ENCODE measurements at places on chromosomes 6 and 20.

DNA sequence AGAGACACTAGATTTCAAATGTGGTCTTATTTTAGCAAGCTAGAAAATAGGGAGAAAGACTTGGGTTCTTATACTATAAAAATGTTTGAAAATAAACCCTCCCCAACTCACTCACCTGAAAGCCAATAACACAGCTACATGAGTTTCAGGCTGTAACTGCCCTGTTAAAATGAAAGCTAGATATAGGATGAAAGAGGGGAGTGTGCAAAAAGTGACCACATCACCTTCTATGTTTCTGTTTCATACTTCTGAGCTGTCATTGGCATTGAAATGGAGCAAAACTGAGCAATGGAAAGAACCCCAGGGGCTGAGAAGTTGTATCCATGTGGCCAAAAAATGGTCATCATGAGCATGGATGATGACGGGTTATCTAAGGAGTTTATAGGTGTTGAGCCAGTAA, 148.1 kb upstream of the TENT5A start:
- no peak for DNase-seq

DNA sequence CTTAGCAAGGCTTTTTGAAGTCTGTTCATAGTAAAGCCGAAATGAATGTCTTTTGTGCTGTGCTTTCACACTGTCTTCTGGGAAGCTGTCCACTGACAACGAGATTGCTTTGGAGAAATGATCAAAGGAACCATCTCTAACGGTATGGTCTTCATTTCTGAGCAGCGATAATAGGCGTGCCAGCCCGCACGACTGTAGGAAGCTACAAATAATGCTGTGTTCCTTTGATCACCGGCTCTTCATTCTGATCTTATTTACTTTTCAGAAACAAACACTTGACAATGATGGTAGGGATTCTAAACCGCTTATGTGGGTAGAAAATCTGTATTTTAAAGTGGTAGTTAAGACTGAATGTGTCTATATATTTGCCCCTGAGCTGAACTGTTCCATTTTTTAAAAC, 306.6 kb upstream of the EXOC2 start:
- DNase-seq, result no peak

GRCh38 chr20:18090044-18090443, 32.3 kb upstream of the OVOL2 start:
- DNase-seq, result no peak

GRCh38 chr6:6889601-6890000, 218.2 kb upstream of the RREB1 start:
- DNase-seq, result no peak

- DNase-seq, result no peak
Measured at GRCh38 chr6:134351615-134352474, 33.9 kb upstream of the SGK1 start.

GRCh38 chr6:11208854-11209253, 23.6 kb downstream of the NEDD9 start:
- DNase-seq, result no peak

DNA sequence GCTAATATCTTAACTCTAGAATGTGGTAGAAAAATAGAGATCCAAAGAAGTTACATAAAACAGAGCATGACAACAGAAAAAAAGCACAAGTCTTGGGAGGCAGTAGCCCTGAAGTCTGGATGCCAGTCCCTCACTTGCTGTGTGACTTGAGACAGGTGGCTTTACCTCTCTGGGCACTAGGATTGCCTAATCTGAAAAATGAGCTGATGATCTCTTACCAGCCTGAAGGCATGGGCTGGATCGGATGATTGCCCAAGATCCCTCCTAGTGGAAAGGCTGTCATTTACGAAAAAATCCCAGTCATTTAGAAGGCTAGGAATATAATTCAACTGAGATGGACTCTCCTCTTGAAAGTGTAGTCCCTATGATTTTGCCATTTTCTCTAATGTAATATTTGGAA, 10.9 kb upstream of the GCM1 start:
- no peak for DNase-seq

GRCh38 chr6:161292145-161292544, 18.3 kb upstream of the AGPAT4 start:
- no peak for DNase-seq

- no peak for DNase-seq
Measured at GRCh38 chr6:95364016-95364604, 213.2 kb upstream of the MANEA start.

GRCh38 chr20:11918981-11919380, 1.3 kb downstream of the BTBD3 start:
- DNase-seq, result no peak

- no peak for DNase-seq
Measured at GRCh38 chr6:87029711-87030314, 65.1 kb downstream of the CGA start.

DNA sequence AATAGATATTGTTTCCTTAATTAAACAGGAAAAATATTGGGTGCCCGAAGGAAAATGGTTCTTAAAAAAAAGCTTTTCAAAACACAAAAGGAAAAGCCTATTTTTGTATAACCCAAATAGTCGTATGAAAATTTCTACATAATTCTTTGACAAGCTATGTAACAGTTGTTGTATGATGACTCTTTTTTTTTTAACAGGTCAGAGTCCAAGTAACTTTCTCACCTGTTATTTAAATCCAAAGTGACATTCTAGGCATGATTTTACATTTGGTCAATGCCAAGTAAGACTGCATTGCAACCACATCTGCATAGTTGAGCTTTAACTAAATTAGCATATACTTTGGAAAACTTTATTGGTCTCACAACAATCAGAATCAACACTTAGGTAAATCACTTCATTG, 24.1 kb downstream of the GSTA2 start:
- DNase-seq, result no peak

DNA sequence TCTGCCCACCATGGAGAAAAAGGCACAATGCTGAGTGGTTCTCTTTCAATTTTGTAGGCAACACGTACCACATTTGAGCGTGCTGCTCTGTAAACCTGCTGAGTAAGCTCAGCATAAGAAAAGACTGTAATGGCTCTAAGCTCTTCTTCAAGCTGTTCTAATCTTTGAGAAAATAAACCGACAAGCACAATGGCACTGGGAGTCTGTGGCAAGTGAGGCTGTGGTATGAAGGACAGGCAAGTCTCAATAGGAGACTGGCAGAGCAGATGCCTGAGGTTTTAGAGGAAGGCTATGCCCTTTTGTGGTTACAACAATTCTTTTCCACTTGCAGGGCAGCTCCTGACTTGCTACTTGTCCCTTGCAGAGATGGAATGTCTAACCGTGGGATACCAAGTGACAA, 136.7 kb upstream of the EXOC2 start:
- DNase-seq, result no peak

- DNase-seq, result no peak
Measured at GRCh38 chr6:1738558-1739081, 128.9 kb downstream of the FOXC1 start.

DNA sequence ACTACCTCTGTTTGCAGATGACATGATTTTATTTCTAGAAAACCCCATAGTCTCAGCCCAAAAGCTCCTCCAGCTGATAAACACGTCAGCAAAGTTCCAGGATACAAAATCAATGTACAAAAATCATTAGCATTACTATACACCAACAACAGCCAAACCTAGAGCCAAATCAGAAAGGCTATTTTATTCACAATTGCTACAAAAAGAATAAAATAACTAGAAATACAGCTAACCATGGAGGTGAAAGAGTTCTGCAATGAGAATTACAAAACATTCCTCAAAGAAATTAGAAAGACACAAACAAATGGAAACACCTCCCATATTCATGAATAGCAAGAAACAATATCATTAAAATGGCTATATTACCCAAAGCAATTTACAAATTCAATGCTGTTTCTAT, 65.6 kb upstream of the HTR1E start:
- DNase-seq, result no peak

DNA sequence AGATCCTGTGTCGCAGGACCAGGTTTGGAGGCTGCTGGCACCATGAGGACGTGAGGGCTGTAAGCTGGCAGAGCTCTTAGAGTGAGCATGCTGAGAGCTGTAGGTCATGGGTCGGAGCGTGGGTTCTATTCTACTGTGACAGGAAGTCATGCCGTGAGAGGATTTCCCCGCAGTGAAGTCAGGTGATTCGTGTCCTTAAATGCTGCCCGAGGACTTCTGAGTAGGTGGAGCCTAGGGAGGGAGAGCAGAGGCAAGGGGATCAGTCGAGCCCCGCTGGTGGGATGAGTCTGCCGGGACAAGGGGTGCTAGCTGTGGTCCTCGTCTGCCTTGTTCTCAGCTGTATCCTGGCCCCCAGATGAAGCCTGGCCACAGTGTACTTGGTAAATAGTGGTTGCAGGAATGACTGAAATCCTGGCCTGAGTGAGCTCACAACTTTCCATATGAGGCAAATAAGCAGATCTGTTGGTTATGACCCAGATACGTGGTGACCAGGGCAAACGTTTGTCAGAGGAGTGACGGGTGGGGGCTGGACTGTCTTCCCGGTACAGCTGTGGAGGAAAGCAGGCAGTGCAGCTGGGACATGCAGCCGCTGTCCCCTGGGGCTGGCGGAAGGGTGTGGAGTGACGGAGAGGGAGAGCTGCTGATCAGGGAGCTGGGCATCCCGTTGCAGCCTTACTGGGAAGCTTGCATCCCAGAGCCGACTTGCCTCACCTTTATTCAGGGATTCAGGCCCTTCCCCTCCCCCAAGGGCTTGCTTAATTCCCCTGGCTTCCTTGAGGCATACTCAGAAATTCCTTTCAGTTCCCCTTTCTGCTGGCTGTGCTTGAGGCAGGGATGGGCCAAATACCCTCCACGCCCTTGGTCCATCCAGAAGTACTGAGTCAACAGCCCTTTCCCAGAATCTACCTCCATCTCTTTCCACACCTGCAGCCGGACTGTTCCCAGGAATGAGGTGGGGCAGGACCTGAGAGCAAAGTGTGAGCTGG, 250.9 kb upstream of the RREB1 start:
- DNase-seq, result peak; percentile 3

DNA sequence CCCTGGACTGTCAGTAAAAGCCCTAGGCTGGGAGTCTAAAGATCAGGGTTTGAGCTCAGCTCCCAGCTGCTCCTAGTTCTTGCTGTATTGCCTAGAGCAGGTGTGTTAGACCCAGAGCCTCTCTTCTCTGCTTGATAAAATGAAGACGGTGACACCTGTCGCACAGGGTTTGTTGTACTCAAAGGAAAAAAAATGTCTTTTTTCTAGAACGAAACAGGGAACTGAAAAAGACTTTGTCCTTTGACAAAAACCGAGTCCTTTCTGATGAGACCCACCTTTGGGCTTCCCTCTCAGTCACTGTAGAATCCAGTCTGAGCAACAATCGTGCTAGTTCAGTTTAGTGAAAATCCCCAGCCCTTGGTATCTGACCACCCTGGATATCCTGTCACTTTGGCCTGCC, 102.1 kb upstream of the LAMP5 start:
- no peak for DNase-seq

DNA sequence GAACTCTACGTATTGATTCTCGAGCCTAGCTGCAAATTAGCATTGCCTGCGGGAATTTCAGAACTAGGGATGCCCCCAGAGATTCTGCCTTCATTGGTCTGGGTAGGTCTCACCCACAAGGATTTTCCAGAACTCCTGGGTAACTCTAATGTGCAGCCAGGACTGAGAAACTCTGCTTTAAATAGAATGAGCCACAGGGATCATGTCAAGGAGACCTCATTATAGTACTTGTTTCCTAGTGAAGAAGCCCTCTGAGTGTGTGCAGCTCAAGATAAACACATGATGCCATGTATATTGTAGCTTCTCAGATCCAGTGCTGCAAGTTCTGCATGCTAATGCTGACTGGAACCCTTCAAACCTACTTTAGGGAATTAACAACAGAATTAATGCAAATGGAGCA, 179.2 kb downstream of the PHACTR1 start:
- no peak for DNase-seq

DNA sequence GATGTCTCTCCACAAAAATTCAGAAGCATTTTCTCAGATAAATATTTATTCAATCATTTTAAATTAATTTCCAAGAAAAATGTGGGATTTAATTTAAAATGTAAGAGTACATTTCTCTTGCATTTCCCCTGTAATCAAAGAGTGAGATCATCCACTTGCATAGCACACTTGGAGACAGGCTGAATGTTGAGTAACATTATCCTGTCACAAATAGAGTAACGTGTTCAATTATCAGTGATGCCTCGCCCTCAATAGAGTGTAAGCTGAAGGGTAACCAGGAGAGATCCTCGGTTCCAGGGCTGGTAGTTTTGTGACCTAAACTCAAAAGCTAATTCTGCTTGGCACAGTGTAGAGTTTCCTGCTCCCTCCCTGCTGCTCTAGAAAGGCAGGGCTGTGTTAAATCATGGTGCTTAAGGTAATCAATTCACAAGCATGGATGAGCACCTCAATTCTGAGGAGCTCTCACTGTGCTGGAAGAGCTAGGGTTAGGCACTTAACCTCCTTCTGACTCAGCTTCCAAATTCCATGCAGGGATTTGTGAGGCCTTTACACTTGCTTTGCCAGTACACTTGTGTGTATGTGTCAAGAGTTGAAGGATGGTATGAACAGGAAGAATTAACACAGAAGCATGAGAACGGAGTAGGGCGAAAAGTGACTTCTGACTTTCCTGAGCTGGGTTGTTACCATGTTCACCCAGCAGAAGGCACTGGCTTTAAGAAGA, 56.6 kb downstream of the MMUT start:
- no peak for DNase-seq

DNA sequence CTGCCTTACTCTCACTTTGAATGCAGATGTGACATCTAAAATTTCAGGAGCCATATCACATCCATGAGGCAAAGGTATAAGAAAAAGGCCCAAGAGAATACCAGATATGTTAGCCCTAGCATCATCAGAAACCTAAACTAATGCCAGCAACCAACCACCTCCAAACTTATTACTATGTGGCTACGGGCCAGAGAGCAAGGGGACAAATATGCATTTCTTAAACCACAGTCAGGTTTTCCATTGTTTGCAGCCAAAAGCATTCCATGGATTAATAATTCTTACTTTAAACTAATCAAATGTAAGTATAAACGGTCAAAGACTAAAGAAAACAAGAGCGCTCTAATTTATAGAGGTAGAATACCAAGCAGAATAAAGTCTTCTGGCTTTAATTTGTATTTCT, 84.7 kb downstream of the TASP1 start:
- no peak for DNase-seq

- no peak for DNase-seq
Measured at GRCh38 chr6:3696525-3697088, 54.9 kb downstream of the PXDC1 start.

GRCh38 chr6:30678964-30679726, 6.3 kb upstream of the DHX16 start:
- peak; percentile 95 for DNase-seq

GRCh38 chr20:23230766-23231385, 119.7 kb upstream of the NXT1 start:
- no peak for DNase-seq

GRCh38 chr6:119495230-119495683, 145.7 kb upstream of the MAN1A1 start:
- DNase-seq, result no peak

DNA sequence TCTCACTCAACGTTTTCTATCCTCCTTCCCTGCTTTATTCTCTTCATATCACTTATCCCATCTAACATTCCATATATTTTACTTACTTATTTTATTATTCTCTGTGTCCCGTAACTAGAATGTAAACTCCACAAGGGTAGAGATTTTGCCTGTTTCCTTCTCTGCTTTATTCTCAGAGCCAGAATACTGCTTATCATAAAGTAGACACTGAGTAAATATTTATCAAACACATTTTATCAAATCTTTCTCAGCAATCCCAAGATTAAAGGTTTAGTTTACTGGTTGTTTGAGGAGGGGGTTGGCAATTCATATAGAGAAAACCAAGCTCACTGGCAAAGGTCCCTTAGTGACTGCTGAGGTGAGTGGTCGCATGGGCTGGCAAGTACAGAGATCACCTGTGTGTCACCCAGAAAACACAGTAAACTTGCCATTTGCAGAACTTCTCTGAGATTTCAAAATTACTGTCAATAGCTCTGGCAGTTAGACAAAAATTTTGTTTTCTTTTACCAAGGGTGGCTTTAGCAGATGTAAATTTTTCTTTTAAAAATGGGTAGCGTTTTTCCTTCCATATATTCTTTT, 662.4 kb downstream of the UTRN start:
- no peak for DNase-seq
